ENCODE measurements at places on chromosomes 3 and 15.

GRCh38 chr3:130835483-130835882, 58.4 kb upstream of the ATP2C1 start:
- DNase-seq, result no peak

DNA sequence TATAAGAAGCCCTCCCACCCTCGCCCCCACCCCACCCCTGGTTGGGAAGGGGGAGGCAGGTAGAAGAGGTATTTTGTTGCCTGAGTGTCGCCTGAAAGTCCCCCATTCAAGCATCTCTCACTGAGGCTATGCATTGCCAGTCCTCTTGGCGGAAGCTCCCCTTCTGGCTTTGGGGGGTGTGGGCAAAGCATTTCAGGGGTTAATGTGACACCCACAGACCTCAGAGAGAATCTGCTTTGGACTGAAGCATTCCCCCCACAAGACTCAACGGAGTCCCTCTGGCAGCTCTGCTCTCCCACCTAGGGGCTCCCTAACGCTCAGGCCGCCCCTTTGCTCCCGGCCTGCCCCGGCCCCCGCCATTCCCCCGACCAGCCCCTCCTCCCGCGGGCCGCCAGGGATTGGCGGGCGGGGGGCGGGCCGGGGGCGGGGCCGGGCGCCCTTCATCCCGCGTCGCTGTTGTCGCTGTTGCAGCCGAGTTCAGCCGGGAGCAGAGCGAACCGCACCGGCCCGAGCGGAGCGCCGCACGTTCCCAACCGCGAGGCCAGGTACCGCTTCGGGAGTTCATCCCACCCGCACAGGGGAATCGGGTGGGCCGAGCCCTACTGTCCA, at the start of gene SLC38A3:
Gene SLC38A3, plus strand, starts transcription at position 468 of the 609 bp plus-strand sequence. CDS start 8,929 bp downstream, outside the sequence.
- DNase-seq, result peak; percentile 93

- DNase-seq, result no peak
Measured at GRCh38 chr15:56064152-56064551, 70.7 kb upstream of the NEDD4 start.

DNA sequence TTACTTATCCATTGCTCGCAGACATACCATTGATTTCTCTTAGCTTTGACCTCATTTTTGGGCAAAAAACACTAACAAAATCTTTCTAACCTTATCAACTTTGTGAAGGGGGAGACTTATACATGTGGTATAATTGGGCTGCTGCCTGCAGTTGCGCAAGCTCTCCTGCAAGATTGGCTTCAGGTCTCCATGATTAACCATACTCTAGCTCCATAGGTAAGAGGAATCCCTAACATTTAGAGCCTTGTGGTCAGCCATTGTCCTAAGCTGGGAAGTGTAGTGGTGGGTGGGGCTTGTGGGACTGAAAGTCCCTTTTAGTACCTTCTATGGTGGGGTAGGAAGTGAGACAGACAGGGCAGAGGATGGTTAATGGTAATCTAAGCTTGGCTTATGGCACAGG, 179.6 kb upstream of the THRB start:
- no peak for DNase-seq

DNA sequence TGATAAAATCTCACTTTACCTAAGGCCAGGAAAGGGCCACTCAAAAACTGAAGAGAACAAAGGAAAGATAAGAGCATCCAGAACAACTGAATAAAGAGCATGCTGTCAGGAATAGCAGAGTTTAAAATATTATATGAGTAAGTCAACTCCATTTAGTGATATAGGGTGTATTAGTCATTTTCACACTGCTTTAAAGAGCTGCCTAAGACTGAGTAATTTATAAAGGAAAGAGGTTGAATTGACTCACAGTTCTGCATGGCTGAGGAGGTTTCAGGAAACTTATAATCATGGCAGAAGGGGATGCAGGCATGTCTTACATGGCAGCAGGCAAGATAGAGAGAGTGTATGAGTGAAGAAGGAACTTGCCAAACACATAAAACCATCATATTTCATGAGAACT, 778.0 kb upstream of the NECTIN3 start:
- DNase-seq, result no peak

- no peak for DNase-seq
Measured at GRCh38 chr3:158711886-158712285, 20.4 kb downstream of the RARRES1 start.

- DNase-seq, result no peak
Measured at GRCh38 chr3:187197335-187197649, at the start of gene RTP1. TSS of gene RTP1 (plus strand) at chr3:187197486. CDS start at chr3:187197516, 30 bp downstream.

GRCh38 chr15:68598171-68599152, 19.7 kb downstream of the CORO2B start:
- DNase-seq, result no peak

- DNase-seq, result no peak
Measured at GRCh38 chr3:159128628-159129027, 326.8 kb downstream of the MFSD1 start.

DNA sequence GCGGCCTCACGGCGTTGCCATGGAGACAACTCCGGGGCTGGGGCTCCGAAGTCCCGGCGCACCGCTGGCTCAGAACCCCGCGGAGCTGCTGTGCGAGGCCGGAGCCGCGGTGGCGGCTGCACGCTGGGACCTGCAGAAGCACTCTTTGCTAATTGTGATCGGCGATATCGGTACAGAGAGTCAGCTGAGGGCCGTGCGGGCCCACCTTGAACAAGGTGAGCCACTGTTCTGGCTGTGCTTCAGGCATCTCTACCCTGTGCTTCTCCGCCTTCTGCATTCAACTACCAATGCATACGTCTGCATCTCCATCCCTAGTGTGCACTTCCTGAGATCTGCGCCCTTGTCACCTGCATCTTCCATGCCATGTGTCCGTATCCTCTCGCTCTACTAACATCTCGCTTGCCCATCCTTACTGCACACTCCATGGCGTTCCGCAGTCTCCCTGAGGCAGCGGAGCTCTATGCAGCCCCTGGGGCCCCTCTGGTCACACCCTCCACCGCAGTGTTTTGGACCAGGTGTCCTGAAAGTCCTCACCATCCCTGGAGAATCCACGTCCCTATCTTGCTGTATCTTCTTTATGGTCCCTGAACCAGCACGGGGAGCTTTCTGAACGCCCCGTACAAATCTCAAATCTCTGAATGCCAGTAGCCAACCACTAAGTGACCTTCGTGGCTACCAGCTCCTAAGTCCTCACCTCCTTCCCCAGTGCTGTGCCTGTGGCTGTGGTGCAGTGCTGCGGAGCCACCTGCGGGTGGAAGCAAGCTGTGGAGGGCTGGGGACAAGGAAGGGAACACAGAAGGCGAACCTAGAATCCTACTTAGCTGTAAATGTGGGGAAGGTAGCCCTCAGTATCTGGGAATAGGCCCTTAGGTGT, 6.2 kb upstream of the MAP1A start:
- no peak for DNase-seq

DNA sequence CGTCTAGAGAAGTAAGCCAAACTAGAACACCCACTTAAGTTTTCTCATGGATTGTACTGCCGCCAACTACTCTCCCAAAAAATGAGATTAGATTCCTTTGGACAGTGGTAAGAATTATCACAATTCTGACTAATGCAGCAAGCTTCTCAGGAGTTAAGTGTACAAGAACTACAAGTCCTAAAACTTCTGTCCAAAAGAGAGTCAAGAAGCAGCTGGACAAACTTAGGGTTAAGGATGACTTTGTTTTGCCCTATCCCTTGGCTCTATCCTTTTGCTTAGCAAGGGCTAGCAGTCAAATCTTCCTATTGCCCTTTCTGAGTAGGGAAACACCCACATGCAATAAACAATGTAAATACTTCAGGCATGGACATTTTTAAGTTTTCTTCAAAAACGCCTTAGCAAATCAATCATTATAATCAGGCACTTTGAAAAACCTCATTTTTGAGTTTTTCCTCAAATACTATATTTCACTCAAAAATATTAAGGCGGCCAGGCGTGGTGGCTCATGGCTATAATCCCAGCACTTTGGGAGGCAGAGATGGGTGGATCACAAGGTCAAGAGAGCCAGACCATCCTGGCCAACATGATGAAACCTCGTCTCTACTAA, 19.5 kb downstream of the RAF1 start:
- DNase-seq, result no peak

DNA sequence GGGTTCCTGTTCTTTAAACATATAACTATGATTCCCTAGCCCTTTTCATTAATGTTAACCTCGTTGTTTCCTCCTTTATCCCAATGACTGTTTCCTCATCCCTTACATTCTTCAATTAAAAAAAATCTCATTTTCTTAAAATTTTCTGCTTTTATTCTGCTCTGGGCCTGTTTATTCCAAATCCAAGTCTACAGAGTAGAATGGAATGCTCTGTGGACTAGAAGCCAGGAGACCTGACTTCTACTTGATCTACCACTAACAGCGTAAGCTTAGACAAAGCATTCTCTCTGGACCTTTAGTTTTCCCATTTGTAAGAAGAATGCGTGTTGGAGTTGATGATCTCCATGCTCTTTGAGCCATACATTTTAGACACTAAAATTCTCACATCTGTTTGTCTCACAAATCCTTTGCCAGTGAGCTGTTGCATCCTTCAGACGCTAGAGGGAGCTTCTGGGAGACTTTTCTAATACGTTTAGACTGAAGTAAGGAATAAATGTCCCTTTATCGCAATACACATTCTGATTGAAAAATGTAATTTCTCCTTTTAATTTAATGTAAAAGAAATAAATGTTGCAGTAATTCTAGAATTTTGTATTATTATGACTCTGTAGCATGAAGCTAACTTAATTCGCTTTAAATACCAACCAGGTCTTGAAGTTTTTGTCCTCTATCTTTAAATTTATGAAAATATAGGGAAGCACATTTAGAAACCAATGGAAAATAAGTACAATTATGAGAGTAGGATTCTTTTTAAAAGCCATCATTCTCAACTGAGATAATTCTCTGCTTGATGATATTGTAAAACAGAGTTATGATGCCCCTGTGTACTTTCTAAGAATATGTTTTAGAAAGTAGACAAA, 21.7 kb upstream of the GMNC start:
- DNase-seq, result peak; percentile 53

GRCh38 chr15:67142767-67143100, 77.3 kb downstream of the SMAD3 start:
- no peak for DNase-seq

DNA sequence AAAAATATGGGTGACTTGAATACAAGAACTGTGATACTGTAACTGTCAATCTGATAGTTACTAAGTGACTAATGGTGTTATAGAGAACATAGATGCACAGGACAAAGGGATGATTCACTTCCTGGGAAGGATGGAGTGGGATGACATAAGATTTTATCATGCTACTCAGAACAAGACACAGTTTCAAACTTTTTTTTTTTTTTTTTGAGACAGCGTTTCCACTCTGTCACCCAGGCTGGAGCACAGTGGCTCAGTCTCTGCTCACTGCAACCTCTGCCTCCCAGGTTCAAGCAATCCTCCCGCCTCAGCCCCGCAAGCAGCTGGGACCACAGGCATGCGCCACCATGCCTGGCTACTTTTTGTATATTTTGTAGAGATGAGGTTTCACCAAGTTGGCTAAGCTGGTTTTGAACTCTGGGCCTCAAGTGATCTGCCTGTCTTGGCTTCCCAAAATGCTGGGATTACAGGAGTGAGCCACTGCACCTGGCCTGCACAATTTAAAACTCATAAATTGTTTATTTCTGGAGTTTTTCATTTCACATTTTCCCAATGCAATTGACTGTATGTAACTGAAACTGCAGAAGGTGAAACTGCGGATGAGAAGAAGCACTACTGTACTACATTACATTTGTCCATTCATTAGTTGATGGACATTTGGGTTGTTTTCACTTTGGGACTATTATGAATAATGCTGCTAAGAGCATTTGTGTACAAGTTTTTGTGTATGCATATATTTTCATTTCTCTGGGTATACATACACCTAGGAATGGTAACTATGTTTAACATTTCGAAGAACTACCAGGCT, 40.6 kb downstream of the ADIPOQ start:
- DNase-seq, result no peak

GRCh38 chr3:115843206-115843605, 219.9 kb downstream of the GAP43 start:
- DNase-seq, result no peak

- DNase-seq, result no peak
Measured at GRCh38 chr3:128198313-128198712, 45.0 kb downstream of the EEFSEC start.

- no peak for DNase-seq
Measured at GRCh38 chr3:100155128-100155527, 40.8 kb upstream of the FILIP1L start.

- DNase-seq, result no peak
Measured at GRCh38 chr15:40525855-40526254, 39.0 kb downstream of the CCDC32 start.

DNA sequence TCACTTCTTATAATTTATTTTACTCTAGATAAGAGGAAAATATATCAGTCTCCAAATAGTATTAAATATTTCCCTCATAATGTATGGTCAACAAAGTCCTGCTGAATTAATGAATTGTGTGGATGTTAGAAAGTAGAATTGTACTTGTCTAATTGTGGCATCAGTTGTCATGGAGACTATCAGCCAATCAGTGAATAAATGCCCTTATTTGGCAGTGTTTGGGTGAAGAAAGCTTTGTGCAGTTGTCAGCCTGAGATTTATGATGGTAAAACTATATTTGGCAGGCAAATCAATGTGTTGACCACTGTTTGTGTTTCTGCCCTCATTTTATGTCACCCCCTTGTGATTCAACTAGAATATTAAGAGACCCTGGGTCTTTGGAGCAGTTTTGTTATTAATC, 293.6 kb upstream of the MDFIC2 start:
- DNase-seq, result no peak

- DNase-seq, result no peak
Measured at GRCh38 chr15:65088643-65089021, 12.1 kb downstream of the KBTBD13 start.

DNA sequence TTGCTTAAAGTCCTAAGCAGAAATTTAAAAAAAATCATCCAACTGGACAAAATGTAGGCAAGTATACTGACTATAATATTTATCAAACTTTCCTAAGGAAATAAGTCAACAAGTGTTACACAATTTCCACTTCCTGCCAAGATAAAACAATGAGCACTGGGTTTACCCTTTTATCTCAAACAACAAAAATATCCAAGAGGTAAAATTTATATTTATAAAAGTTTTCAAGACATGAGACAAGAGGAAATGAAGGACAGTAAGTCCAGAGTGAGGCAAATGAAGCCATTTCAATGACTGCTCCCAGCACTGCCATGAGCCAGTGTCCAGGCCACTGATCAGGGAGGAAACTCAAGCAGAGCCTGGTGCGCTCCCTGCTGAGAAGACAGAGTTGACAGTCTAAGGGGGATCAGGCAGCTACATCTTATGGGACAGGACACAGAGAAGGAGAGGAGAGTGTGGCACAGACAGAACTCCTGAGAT, 439.4 kb downstream of the RAP2B start:
- DNase-seq, result no peak

- DNase-seq, result no peak
Measured at GRCh38 chr3:59882746-59883145, 832.9 kb upstream of the CFAP20DC start.
